ENCODE measurements at places on chromosomes 3 and 15.

DNA sequence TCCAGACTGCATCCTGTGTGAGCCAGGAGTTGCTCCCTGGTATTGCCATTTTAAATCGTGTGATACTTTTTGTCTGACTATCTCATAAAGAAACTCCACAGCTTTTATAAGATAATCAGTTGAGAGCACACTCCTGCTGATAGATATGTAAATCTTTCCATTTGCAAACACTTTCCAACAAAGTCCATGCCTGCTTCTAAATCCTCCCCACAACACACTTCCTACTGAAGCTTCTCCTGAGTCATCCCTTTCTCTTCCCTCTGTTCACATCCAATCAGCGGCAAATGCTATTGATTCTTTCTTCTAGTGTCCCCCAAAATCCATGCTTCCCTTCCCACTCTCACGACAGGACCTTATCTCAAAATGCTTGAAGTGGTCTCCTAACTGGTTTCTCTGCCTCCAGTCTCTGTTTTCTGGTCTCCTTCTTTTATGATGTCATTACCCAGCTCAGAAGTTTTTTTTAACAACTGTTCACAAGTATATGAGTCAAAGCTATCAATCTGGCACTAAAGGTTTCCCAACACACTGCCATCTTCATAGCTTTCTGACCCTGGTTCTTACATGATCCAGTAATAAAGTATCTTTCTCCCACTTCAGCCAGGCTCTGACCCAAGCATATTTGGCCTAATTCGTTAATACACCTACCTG, 4.5 kb upstream of the WWTR1 start:
- DNase-seq = no peak

DNA sequence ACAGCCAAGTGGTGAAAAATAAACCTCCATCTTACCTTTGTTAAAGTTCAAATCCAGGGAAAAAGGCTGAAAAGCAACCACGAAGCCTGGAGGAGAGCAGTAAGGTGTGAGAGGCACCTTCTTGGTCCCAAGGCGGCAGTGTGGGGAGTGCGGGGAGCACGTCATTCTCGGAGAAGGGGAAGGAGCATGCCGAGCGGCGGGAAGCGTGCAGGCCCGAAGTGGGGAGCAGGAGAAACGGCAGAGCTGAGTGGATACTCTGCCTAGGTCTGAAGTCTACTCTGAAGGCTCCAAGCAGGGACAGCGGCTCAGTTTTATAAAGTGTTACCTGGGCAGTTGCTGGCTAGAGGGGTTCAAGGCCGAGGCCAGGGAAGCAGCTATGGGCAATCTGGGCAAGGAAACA, 96.9 kb downstream of the RYK start:
- DNase-seq = no peak

GRCh38 chr15:64333986-64334929, 21.7 kb downstream of the CSNK1G1 start:
- no peak for DNase-seq

GRCh38 chr15:43519196-43519595, 1.8 kb downstream of the MAP1A start:
- no peak for DNase-seq

- DNase-seq = no peak
Observed at GRCh38 chr15:92457471-92458041, 63.9 kb downstream of the ST8SIA2 start.

DNA sequence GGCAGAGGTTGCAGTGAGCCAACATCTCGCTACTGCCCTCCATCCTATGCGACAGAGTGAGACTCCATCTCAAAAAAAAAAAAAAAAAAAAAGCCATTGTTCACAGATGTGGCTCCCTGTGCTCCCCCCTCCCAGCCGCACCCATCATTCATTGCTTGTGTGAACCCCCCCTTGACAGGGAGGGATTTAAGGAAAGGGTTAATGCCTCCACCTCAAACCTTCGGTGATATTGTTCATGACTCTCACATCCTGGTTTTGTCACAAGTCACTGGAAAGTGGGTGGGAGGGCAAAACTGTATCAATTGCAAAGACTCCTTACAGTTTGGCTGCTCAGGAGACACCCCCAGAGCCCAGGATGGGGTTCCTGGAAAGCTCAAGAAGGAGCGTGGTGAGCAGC, 7.7 kb downstream of the SLC6A6 start:
- DNase-seq = no peak

GRCh38 chr15:66936861-66937582, 128.4 kb upstream of the SMAD3 start:
- DNase-seq = no peak

- DNase-seq = no peak
Observed at GRCh38 chr15:85542895-85543331, 162.5 kb downstream of the AKAP13 start.

- no peak for DNase-seq
Observed at GRCh38 chr3:7618606-7619005, 757.7 kb downstream of the GRM7 start.

DNA sequence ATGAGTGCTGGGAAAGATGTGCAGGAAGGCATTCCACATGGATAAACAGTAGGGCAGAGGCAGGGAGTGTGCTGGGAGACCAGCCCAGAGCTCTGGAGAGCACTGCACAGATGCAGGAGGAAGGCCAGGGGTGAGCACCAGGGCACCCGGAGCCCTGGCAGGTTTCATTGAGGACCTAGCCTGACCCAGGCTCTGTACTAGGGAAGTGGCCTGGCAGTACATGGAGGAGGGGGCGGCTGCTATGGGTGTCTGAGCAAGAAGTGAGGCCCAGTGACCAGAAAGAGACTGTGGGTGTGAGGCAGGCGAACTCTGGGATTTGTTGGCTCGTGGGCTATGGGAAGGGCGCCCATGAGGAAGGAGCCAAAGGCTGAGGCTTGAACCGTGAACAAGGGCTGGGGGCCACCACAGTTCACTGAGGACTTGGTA, 139.1 kb downstream of the DNAJB8 start:
- no peak for DNase-seq

DNA sequence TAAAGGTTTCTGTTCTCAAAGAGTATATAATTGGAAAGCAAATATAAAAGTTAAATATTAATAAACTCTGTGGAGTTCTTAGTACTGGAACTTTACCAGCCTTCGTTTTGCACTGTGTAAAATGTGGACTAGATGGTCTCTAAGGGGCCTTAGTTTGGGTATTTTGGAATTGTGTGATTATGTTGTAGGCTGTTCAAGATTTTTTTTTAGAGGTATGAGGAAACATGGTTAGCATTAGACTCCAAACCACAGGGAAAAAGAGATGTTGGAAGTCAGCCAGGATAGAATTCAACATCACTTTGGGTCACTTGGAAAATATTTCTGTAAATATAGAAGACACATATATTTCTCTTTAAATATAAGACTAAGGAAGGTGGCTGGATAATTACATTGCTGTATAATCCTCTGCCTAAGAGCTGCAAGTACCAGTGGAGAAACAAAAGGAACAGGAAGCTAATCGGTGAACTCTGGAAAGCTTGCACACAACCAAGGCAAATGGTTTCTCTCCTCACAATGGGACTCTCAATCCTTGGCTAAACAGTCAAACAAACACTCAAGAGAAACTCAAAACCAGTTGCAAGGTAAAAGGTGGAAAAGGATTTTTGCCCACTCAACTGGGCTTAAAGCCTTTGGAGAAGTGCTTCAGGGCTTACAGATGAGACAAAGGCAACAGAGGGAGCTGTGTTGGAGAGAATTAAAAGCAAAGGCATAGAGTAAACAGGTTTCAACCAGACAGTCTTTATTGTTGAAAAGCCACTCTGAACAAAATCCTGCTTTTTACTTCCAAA, 141.7 kb downstream of the NR1D2 start:
- no peak for DNase-seq

GRCh38 chr15:47384341-47384740, 333.0 kb upstream of the SEMA6D start:
- DNase-seq = no peak

DNA sequence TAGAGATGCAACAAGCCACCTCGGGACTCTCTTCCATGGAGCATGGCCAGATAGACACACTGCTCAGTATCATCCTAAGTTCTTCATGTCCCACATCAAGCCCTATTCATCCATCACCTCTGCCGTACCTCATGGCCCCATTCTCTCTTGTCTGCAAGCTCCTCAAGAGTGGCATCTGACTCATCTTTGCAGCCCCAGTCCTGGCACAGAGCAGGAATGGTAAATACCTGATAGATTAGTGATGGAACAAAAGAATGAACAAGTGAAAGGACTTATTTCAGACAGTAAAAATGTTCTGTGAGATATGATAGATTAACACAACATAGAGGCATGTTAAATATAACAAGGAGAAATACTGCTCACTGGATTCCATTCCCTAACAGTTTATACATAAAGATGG, 176.4 kb downstream of the ISL2 start:
- no peak for DNase-seq

GRCh38 chr15:99009741-99010330, 2.2 kb upstream of the PGPEP1L start:
- DNase-seq = no peak

- DNase-seq = no peak
Observed at GRCh38 chr3:43294975-43295374, 8.6 kb downstream of the SNRK start.

GRCh38 chr3:128550471-128551126, 57.6 kb upstream of the GATA2 start:
- DNase-seq = no peak

- DNase-seq = no peak
Observed at GRCh38 chr3:12490547-12490946, 6.3 kb downstream of the TSEN2 start.

Data from hematopoietic multipotent progenitor cell treated with erythropoietin and hydrocortisone succinate and interleukin-3 and kit ligand, for 8 days (in vitro differentiated cells).